ENCODE measurements at places on chromosomes 12 and 14.

DNA sequence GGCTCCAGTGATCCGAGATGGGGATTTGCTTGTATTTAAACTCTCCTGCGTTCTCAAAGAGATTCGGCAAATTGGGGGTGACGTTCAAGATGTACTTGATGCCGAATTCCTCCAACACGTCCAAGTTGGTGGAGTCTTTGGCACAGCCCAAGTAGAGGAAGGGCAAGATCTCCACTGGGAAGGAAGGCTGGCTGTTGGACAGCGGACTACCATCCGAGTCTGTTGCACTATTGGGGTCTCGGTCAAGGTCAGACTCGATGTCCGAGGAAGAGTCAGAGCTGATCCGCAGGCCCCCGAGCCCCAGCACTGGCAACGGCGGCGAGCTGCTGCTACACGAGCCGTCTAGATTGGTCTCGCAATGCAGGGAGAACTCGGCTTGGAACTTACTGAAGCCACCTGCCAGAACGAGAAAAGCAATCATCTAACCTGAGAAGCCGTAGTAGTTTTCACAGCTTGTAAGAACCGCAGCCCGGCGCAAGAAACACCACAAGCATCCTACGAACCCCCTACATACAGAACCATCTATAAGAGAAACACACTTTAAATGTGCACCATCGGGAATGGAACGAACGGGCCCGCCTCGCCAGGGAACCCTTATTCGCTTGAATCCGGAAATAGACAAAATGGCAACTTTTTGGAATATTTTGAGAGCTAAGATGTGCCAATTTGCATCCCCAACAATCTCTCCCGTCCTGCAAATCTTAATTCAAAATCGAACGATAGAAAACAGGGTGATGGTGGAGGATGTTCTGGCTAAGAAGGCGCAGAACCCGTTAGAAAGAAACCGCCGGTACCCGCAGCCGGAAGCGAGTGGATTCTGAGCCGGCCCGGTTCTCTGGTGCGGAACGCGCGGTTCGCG is 1.4 kb downstream of the DUSP6 start:
- no peak for DNase-seq

DNA sequence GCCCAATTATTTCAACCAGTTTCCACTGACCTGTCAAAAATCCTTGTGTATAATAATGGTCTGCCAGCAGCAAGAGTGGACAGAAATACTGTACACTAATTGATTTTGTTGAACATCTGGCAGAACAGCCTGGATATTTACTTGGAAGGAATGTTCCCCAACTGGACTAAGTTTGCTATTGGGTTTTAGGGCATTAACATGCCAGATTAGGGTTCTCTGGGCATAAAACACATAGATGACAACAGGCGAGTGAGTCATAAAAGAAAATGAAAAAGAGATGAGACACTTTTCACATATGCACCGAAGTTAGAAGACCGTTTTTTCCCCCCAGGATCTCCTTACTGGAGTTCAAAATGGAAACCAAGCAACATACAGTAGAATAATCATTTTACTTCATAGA is 236.3 kb upstream of the NAV3 start:
- no peak for DNase-seq

DNA sequence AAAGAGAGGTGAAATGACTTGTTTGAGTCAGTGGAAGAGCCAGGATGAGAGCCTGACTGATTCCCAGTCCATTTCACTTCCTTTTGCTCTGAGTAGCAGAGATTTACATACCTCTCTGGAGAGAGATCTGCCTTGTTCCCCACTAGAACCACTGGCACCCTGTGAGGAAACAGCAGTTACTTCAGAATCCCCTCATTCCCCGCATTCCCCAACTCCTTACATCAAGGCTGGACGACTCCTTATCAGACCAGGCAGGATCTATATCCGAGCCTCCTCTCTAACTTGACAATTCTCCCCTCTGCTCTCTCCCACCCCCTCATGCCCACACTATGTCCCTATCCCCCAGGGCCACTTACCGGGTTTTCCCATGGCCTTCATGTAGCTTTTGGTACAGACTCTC is 3.7 kb downstream of the RHEBL1 start:
- DNase-seq: no peak

GRCh38 chr14:92626041-92626440 is 112.5 kb downstream of the RIN3 start:
- DNase-seq: no peak

DNA sequence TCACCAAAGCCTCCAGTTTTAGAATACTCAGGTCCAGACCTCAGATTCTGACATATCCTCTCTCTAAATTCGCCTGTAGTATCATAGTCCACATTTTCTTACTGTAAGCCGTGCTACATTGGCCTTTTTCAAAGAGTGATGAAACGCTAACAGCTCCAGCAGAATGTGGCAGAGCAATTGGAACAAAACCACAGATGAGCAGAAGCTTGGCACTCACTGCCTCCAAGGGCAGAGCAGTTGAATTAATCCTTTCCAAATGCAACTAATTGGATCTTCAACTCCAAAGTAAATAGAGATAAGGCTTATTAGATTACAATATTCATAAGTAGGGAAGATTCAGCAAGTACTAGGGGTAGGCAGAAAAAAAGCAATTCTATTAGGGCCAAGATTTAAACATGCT is 128.3 kb downstream of the SLC35F4 start:
- DNase-seq: no peak

- no peak for DNase-seq
These were observed at the start of gene CKB for GRCh38 chr14:103522649-103523574. TSS of gene CKB (minus strand) at chr14:103522830. CDS start at chr14:103522493, 337 bp downstream.

- no peak for DNase-seq
These were observed 129.8 kb upstream of the FKBP4 start for GRCh38 chr12:2664721-2665577.

GRCh38 chr12:95949477-95950206 is 6.5 kb downstream of the AMDHD1 start:
- DNase-seq: no peak

DNA sequence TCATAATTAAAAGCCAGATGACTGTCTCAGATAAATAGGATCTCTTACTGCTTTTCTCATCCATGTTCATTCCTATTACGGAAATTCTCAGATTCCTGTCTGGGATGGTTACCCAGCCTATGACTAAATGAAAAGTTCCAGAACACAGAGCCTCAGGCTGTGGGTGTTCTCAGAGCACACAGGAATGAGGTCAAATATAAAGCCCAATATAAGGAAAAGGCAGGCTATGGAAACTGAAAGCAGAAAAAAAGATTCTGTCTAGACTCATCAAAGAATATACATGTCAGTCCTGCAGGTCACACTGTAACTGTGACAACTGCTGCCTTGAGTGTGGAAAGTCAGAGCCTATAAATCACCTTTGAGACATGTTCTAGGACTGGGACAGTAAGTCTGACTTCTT is 64.3 kb downstream of the DCAF5 start:
- DNase-seq: no peak

DNA sequence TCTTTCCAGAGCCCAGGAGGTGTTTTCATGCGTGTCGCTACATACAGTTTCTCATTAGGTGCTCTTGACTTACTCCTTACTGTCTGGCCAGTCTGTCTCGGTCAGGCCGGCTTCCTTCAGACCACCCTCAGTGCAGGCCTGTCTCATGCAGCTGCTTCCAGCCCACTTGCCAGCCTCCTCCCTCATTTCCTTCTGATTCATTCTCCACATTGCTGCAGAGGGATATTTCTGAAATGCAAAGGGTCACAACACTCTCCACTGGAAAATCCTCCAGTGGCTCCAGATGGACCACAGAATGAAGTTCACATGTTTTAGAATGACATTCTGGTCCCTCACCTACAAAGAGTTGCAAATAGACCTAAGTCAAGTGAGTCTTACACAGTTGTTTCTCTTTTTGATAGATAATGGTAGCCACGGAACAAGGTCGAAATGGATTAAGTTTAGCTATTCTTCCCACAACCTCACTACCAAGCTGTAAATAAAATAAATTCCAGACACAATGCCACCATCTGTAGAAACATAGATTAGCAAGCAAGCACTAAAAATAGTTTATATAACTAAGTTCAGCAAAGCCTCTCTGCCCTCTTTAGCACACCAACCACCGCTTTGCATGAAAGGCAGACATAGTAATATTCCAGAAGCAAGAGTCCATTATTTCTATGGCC is 146.9 kb downstream of the ESR2 start:
- no peak for DNase-seq

DNA sequence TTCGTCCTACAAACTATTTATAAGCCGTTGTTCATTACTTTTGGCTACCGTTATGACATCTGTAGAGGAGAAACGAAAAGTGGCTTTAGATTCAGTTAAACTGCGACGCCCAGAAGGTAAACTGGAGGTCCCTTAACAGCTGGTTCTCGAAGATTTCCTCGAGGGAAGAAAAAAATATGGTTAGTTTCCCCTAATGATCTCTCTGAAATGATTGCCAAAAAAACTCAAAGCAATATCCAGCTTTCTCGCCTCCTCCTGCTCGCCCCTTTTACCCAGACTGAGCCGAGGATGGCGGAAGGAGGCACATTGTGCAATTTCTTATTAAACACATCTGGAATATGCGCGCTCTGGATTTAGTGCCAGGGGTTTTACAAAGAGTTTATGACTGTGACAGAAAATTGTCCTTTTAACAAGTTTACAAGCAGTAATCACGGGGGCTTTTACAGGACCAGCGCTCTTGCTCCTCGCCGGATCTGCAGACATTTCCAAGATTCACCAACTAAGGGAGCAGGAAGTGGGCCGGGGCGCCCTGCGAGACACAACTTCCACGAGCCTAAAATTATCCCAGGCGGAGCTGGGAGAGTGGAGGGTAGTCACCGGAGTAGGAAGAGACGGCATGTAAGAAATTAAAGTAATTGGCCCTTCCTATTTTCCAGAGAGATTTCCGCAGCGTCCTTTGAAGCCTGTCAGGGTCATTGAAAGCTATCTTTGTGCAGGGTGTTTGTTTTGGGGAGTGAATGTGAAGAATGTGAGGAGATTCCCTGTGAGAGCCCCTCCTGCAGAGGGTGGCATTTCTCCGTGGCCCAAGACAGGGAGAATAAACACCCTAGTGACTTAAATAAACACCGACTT is 5.6 kb downstream of the SIX1 start:
- no peak for DNase-seq

- DNase-seq: no peak
These were observed 151.7 kb upstream of the AMIGO2 start for GRCh38 chr12:47231456-47231855.

Measured in stimulated activated CD8-positive, alpha-beta memory T cell treated with anti-CD3 and anti-CD28 coated beads, Interleukin-7, amount 100 ng/mL, for 48 hours (primary cell).